ENCODE measurements at places on chromosomes 5 and 9.

- no peak overlapping the region for H3K4me3 ChIP-seq
- H3K36me3 ChIP-seq = no peaks in the 10 kb centered on the region
- no peaks in the 10 kb centered on the region for H3K27me3 ChIP-seq
- H3K4me1 ChIP-seq = no peaks in the 10 kb centered on the region
- H3K27ac ChIP-seq = no peak overlapping the region
These were observed 77.6 kb downstream of the KCNT1 start for GRCh38 chr9:135779571-135779970.

GRCh38 chr5:59351076-59351794, 542.3 kb downstream of the PDE4D start:
- no peaks in the 10 kb centered on the region for H3K27me3 ChIP-seq
- H3K4me3 ChIP-seq = no peak overlapping the region
- H3K36me3 ChIP-seq = no peaks in the 10 kb centered on the region
- no peak for DNase-seq
- no peak overlapping the region for H3K27ac ChIP-seq

- no peaks in the 10 kb centered on the region for H3K36me3 ChIP-seq
- DNase-seq = no peak
- H3K4me3 ChIP-seq = no peak overlapping the region
- no peak overlapping the region for H3K27ac ChIP-seq
These were observed 2202.2 kb upstream of the C9orf72 start for GRCh38 chr9:29775491-29775890.

- no peaks in the 10 kb centered on the region for H3K27me3 ChIP-seq
- no peaks in the 10 kb centered on the region for H3K4me1 ChIP-seq
- DNase-seq = no peak
- no peak overlapping the region for H3K27ac ChIP-seq
These were observed 291.2 kb downstream of the ARHGAP26 start for GRCh38 chr5:143061161-143061945.

- H3K4me3 ChIP-seq = no peak overlapping the region
- peaks cover 4% of the 10 kb centered on the region for H3K4me1 ChIP-seq
- H3K36me3 ChIP-seq = no peaks in the 10 kb centered on the region
- DNase-seq = no peak
These were observed 92.1 kb upstream of the TAF11L2 start for GRCh38 chr5:17405976-17406375.

DNA sequence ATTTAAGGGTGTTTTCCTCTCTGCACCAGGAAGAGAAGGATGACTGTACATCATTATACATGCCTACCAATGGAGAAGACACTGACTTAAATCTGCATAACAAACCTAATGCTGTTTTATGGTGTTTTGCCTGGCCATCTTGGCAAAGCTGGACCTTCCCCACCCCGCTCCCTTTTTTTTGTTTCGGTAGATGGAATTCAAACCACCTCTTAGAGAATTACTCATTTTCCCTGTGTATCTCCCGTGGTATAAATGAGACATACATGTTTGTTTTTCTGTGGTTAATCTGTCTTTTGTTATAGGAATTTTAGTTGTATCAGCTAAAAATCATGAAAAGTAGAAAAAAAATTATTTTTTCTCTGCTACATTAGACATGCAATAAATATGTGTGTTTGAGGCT, 28.8 kb downstream of the IL12B start:
- H3K4me3 ChIP-seq = no peak overlapping the region
- no peak for DNase-seq
- no peak overlapping the region for H3K27ac ChIP-seq
- no peaks in the 10 kb centered on the region for H3K36me3 ChIP-seq
- no peaks in the 10 kb centered on the region for H3K27me3 ChIP-seq

GRCh38 chr5:171419688-171420430, 412 bp downstream of the FGF18 start:
- peaks cover 27% of the 10 kb centered on the region for H3K4me1 ChIP-seq
- peak overlapping the region; percentile 50 for H3K27ac ChIP-seq
- DNase-seq = peak; percentile 50
- H3K36me3 ChIP-seq = no peaks in the 10 kb centered on the region

GRCh38 chr5:150609843-150610584, 30.4 kb upstream of the SYNPO start:
- peak overlapping the region; percentile 16 for H3K27ac ChIP-seq
- peak; percentile 68 for DNase-seq
- H3K4me3 ChIP-seq = no peak overlapping the region
- H3K36me3 ChIP-seq = no peaks in the 10 kb centered on the region
- H3K27me3 ChIP-seq = no peaks in the 10 kb centered on the region

- H3K4me3 ChIP-seq = no peak overlapping the region
- no peaks in the 10 kb centered on the region for H3K27me3 ChIP-seq
- no peaks in the 10 kb centered on the region for H3K4me1 ChIP-seq
- no peak for DNase-seq
- H3K36me3 ChIP-seq = no peaks in the 10 kb centered on the region
These were observed 221.5 kb upstream of the FAM174A start for GRCh38 chr5:100313657-100314056.

GRCh38 chr9:135968601-135969000, 7.4 kb upstream of the UBAC1 start:
- H3K27me3 ChIP-seq = no peaks in the 10 kb centered on the region
- H3K4me1 ChIP-seq = no peaks in the 10 kb centered on the region
- no peak overlapping the region for H3K4me3 ChIP-seq
- no peak for DNase-seq
- no peak overlapping the region for H3K27ac ChIP-seq

DNA sequence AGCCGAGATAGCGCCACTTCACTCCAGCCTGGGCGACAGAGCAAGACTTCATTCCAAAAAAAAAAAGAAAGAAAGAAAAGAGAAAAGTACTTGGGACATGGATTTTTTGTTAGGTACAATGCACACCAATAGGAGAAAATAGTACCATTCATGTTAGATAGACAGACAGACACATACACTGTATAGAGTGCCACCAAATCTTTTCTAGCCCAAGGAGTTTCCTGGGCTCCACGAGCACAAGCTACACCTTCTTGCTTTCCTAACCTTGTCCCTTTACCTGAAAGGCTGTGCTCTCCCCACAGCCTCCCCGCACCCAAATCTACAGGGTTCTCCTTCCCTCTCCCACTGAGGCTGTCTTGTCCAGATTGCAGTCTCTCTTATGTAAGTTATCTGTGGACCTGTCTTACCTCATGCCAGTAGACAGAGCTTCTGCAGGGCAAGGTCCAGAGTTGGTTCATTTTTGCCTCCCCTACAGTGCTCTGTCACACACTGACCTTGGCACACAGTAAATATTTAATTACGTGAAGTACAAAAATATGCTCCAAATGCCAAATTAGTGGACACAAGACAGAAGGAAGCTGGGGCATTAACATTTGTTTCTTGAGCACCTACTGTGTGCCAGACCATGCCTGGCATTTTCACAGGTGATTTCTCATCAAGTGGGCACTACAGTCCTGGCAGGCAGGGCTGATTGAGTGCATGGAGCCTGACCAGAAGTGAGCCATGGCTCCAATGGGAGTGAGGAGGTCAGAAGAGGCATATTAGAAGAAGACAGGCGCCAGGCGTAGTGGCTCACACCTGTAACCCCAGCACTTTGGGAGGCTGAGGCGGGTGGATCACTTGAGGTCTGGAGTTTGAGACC, 5.9 kb downstream of the ALAD start:
- no peak overlapping the region for H3K4me3 ChIP-seq
- no peaks in the 10 kb centered on the region for H3K27me3 ChIP-seq
- peaks cover 24% of the 10 kb centered on the region for H3K4me1 ChIP-seq
- no peak for DNase-seq
- H3K27ac ChIP-seq = no peak overlapping the region
- peaks cover 17% of the 10 kb centered on the region for H3K36me3 ChIP-seq

DNA sequence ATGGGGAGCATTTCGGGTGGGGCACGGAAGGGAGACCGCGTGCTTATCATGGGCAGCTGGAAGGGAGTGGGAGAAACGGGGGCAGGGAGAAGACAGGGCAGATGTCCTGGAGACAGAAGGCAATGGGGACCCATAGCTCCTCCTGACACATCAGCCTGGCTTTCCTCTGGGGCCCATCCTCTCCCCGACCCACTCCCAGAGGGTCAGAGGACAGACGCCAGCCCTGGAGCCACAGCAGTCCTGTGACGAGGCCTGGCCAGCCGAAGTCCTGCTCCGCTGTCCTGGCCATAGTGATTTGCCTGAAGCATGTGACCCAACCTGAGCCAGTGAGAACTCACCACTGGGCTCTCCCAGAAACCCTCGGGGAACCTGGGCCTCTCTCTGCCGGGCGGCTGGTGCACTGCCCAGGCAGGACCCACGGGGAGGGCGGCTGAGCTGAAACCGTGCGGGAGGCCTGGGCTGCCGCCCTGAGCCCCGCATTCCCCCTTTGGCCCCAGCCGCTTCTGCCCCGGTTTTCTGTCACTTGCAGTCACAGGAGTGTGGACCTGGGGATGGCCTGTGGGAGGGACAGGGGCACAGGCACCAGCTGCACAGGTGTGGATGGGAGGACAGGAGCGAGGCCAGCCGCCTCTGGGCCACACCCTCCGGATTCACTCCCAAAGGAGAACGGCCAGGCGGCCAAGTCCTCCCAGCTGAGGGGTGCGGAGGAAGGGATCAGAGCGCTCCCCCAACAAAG, 19.8 kb downstream of the ADAMTS2 start:
- DNase-seq = no peak
- H3K4me3 ChIP-seq = no peak overlapping the region
- H3K36me3 ChIP-seq = no peaks in the 10 kb centered on the region

DNA sequence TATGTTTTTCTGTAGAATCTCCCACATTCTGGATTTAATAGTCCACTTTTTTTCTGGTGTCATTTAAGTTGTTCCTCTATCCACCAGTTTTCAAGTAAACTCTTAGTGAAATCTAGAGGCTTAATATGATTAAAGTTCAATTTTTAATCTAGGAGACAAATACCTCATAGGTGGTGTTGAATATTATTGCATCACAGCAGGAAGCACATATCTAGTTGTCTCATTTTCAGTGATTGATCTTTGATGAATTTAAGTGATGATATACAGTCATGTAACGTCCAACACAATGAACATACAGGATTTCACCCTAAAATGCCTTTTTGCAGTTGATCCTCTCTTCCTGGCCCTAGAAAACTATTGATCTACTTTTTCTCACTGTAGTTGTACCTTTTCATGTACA, 152.3 kb downstream of the NIPBL start:
- H3K4me3 ChIP-seq = no peak overlapping the region
- no peaks in the 10 kb centered on the region for H3K27me3 ChIP-seq
- no peaks in the 10 kb centered on the region for H3K4me1 ChIP-seq
- no peak overlapping the region for H3K27ac ChIP-seq
- H3K36me3 ChIP-seq = peaks cover 30% of the 10 kb centered on the region
- no peak for DNase-seq

GRCh38 chr5:60886158-60886557, 42.1 kb upstream of the ELOVL7 start:
- no peaks in the 10 kb centered on the region for H3K36me3 ChIP-seq
- H3K27ac ChIP-seq = no peak overlapping the region
- no peaks in the 10 kb centered on the region for H3K4me1 ChIP-seq
- no peaks in the 10 kb centered on the region for H3K27me3 ChIP-seq
- no peak for DNase-seq

DNA sequence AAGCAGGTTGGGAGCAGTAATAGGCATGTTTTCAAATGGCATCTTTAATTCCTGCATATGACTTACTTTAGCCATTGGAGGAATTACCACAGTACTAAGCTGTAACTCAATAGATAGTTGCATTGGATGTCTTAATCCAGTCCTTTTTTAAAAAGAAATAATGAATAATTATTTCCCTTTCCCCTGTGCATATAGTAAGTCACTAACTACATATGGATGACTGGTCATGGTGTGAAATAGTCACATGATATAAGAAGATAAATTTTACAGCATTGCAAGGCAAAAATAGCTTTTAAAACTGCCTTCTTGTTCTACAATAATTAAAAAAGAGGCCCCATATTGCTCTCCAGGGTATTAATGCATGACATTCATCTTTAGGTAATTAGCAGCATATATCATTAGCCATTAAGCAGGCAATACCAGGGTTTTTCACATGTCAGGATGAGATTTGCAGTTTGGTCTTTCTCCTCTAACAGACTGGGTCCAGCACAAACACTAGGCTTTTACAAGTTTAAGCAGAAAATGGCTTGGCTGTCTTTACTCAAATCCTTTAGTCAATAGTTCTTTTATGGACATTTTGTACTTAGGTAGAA, 606.4 kb upstream of the RORB start:
- no peaks in the 10 kb centered on the region for H3K27me3 ChIP-seq
- H3K4me1 ChIP-seq = no peaks in the 10 kb centered on the region
- H3K27ac ChIP-seq = no peak overlapping the region
- no peak overlapping the region for H3K4me3 ChIP-seq

GRCh38 chr5:84327591-84327990, 57.1 kb downstream of the EDIL3 start:
- no peak overlapping the region for H3K27ac ChIP-seq
- H3K4me3 ChIP-seq = no peak overlapping the region
- DNase-seq = no peak
- H3K4me1 ChIP-seq = no peaks in the 10 kb centered on the region

DNA sequence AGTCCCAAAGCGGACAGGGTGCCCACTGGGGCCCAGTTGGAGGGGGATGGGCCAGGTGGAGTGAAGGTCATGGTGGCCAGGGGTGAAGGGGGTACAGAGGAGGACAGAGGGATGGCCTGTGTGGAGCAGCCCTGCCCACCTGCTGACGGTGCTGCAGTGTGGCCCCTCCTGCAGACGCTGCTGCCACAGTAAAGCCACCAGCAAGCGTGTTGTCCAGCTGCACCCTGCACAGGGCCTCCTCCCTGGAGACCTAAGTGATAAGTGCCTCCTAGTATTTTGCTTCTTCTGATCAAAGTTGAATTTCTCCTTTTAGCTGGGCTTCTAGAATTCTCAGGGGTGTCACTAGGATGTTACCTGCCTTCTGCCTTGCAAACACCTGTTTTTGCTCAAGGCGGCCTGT, 299.3 kb upstream of the IRX4 start:
- no peaks in the 10 kb centered on the region for H3K27me3 ChIP-seq
- H3K27ac ChIP-seq = no peak overlapping the region
- no peaks in the 10 kb centered on the region for H3K4me1 ChIP-seq

GRCh38 chr5:172235132-172235780, 41.3 kb downstream of the EFCAB9 start:
- H3K27ac ChIP-seq = no peak overlapping the region
- H3K4me3 ChIP-seq = no peak overlapping the region
- no peaks in the 10 kb centered on the region for H3K27me3 ChIP-seq
- no peaks in the 10 kb centered on the region for H3K4me1 ChIP-seq
- DNase-seq = no peak

GRCh38 chr9:124411514-124412227, 3.6 kb downstream of the PSMB7 start:
- no peak for DNase-seq
- H3K36me3 ChIP-seq = peaks cover 37% of the 10 kb centered on the region
- peaks cover 9% of the 10 kb centered on the region for H3K4me1 ChIP-seq
- H3K27ac ChIP-seq = no peak overlapping the region
- H3K27me3 ChIP-seq = no peaks in the 10 kb centered on the region

Data from thyroid gland (tissue), 4 donors.